ENCODE measurements at places on chromosomes 13 and 19.

DNA sequence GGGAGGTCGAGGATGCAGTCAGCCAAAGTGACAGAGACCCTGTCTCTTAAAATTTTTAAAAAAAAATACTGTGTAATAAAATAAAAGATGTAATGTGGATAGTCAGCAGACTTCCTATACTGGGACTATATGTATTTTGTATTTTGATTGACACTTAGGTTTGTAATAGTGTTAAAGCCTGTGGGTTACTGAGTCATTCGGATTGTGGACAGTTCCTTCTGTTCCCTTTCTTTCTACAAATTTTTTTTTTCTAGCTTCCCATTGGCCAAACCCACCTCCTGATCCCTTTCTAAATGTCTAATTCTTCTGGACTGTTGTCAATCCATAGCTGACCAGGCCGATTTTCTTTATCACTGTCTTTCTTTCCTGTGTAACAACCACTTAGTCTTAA lies 108.0 kb downstream of the DNAJC3 start:
- no peak for DNase-seq

- DNase-seq: no peak
Measured at GRCh38 chr13:24149246-24150032, 11.1 kb upstream of the SPATA13 start.

- DNase-seq: no peak
Measured at GRCh38 chr13:26457212-26457611, 100.3 kb upstream of the WASF3 start.

- no peak for DNase-seq
Measured at GRCh38 chr19:4338441-4339355, at the start of gene STAP2. Gene STAP2 (minus strand): TSS chr19:4338827. CDS start chr19:4338753, 74 bp downstream.

DNA sequence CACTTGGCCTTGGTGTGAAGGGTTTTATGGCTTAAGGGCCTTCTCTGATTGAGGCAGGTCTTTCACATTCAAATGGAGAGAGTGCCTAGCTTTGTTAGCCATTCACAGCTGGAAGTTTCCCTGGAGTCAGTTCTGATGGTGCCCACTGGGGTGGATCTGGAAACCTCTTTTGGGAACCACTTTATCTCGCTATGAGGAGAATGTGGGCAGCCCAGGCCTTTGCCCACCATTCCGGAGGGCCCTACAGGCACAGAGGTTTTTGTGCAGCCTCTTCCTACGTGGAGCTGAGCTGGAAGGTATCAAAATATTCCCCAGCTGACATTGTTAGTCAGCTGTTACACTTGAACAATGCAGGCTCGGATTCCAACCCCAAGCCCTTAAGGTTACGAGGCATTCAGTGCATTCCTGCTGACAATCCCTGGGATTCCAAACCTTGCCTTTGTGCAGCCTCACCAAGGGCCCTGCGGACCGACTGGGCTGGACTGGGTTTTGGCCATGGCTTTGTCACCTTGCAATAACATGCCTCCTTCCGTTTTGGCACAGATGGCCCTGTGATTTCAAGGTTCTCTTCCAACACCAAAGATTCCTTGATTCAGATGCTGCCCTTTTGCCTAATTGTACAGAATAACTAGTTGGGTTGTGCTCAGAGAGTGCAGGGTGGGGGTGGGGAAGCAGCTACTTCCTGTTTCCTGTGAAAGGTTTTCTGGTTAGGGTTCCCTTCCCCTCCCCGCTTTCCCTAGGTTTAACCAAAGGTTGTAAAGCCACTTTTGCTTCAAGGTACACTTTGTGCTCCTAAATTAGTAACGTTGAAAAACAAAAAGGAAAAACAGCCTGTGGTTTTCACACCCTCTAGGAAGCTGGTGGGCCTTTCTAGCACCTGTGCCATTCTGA lies 27.0 kb downstream of the SAE1 start:
- no peak for DNase-seq

GRCh38 chr19:12090807-12091206 lies 26.3 kb downstream of the ZNF844 start:
- DNase-seq: no peak

GRCh38 chr19:11769995-11770394 lies 3.2 kb downstream of the ZNF441 start:
- DNase-seq: no peak

DNA sequence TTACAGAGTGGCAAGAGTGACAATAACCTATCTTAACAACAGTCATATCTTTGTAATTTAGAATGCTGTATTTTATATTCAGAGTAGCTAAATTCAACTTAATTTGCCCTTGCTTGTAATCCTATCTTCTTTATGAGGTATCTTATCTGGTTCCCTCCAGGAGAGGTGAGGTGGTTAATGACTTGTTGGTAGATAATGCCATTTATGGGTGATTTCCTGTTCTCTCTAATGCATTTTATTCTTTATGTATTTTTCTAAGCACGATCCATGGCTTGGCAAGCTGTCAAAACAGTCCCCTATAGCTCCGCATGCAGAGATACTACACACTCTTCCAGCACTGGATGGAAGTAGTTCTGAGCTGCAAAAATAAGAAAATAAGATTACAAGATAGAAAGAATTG lies 267.9 kb downstream of the LMO7 start:
- DNase-seq: no peak

GRCh38 chr13:60226507-60226906 lies 62.8 kb upstream of the DIAPH3 start:
- DNase-seq: peak; percentile 5

DNA sequence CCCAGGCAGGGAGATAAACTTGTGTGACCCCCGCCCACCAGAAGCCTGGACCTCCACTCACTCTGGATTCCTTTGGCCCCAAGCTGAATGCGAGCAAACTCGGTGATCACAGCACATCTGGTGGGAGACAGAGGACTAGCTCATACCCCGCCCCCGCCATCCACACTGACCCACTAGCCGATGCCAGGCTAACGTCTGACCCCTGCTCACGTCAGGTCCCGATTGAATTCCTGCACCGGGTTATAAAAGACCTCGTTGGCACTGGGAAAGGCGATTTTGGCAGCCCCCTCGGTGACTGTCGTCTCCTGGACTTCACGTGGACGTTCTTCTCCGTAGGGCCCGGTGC lies 631 bp downstream of the TRMT1 start:
- DNase-seq: no peak

- DNase-seq: no peak
Measured at GRCh38 chr13:25738342-25739196, 313.2 kb downstream of the SHISA2 start.

DNA sequence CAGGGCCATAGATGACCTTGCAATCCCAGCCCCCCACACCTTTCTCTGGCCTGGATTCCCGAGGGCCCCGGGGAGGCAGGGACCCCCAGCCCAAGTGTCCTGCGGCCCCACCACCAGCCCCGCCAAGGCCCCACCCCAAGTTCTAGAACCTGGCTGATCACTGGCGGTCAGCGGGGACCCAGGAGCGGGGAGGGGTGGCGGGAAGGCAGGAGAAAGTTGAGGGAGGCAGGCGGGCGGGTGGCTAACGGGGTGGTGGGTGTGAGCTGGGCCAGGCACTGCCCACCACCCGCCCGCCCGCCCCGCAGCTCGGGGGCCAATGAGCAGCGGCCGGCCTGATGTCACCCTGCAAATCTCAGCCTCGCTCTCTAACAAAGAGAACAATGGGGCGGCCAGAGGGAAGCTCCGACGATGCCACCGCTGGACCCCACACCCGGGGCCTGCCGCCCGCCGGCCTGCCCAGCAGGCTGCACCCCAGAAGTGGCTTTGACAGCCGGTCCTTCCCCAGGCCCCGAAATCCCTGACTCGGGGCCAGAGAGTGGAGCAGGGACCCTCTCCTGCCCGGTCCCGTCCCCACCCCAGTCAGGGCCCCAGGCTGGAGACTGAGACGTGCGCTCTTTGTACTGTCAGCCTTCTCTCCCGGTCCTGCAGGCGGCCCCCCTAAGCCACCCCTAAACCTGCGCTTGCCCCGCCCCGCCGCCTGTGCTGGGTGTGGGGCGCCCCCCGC lies 1.6 kb downstream of the MEX3D start:
- peak; percentile 58 for DNase-seq

DNA sequence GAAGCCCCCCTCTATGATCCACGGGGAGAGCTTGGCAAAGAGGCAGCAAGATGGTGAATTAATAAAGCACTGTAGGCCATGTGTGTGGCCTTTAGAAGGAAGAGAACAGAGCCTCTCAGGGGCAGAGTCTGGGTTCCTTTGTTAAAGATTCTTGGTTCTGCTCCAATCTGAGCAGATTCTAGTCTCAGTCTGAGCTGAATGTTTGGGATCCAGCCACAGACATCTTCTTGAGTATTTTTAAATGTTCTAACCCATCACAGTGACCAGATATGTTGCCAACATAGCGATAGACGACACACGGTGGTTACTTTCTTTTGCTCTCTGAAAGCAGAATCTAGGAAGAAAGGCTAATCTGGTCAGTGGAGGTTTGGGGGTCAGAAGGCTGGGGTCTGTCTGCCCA lies 147.5 kb upstream of the GPR12 start:
- DNase-seq: no peak

- no peak for DNase-seq
Measured at GRCh38 chr19:29106346-29106885, 106.5 kb downstream of the UQCRFS1 start.

DNA sequence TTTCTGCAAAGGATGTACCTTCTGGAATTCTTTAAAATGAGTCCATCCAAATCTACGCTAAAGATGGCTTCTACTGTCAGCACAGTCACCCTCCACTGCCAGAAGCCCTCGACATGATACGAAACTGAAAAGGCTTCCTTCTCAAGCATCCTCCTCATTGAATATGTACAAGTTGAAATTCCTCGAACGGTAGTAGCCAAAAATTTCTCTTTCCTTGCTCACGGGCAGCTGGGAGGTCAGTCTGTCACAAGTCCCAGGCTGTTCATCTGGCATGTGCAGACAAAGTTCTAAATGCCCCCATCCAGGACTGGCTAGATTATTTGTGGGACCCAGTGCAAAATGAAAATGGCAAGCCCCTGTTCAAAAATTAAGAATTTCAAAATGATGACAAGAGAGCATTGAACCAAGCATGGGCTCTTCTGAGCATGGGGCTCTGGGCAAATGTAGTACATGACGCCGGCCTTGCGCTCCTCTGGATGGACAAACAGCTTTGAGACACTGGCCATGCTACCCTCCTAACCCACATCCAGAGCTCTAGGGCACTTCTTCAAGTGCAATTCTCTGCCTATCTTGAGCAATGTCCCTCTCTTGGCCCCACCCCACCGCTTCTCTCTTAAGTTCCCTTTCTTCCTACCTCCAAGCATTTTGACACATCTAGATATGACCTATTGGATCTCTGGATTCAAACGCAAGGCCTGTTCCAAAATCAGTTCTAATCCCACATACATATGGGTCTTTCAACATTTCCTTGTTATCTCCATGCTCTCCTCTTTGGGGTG lies 78.9 kb upstream of the FLT1 start:
- DNase-seq: no peak

- DNase-seq: no peak
Measured at GRCh38 chr19:45564131-45564780, 20.3 kb downstream of the OPA3 start.

DNA sequence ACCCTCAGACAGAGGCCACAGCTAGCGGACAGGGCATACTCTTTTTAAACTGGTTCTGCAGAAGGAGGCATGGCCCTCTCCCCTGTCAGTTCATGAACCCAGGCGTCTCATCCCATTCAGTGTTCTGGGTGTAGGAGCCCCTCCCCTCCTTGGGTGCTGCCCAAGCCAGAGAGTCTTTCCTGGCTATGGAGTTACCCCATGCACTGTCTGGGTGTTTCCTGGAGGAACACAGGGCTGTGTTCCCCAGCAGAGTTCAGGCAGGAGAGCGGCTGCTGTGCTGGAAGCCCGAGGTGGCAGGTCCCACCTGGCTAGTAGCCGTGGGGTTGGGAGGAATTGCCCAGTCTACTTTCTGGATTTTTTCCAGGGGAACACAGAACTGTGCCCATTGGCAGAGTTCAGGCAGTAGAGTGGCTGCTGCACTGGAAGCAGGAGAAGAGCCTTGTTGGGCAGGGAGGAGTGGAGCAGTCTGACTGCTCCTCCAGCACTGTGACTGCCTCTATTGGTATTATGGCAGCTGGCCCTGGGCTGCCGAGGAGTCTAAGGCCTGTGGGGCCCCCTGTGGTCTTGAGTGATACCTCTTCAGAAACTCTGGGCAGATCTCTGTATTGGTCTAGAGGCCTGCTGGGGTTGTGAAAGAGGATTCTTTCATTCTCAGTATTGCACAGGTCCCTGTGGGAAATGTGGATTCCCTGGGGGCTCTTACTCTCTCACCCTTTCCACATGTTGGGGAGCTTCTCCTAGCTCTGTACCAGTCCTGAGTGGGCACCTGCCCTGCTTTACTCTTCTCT lies 168.3 kb downstream of the PCDH20 start:
- DNase-seq: no peak

DNA sequence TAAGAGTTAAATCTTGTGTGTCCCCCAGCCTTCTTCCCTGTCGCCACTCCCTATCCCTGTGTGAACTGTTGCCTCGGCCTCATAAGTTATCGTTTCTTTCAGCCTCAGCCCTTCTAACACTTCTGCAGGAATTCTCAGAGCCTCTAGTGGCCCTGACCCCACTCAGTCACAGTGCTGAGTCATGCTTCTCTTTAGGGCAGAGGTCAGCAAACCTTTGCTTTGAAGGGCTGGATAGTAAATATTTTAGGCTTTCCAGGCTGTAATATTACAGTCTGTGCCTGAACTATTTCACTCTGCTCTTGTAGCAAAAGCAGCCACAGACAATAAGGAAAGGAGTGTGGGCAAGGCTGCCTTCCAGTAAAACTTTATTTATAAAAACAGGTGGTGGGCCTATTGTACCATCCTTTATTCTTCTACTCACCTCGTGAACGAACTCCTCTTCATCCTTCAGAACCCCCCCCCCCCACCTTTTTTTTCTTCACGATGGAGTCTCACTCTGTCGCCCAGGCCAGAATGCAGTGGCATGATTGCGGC lies 22.1 kb downstream of the MYO9B start:
- DNase-seq: no peak

DNA sequence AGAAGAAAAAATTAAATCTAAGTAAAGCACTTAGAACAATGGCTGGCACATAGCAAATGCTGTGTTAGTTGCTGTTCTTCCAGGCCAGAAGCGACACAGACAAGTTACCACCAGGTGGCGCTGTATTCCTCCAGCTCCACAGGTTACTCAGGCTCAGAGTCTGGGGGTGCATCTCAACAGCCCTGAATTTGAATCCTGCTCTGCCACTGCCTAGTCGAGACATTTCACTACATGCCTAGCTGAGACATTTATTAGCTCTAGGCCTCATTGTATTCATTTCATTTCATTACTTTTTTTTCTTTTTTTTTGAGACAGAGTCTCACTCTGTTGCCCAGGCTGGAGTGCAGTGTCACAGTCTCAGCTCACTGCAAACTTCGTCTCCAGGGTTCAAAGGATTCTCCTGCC lies 16.4 kb upstream of the CYP2B6 start:
- peak; percentile 48 for DNase-seq

DNA sequence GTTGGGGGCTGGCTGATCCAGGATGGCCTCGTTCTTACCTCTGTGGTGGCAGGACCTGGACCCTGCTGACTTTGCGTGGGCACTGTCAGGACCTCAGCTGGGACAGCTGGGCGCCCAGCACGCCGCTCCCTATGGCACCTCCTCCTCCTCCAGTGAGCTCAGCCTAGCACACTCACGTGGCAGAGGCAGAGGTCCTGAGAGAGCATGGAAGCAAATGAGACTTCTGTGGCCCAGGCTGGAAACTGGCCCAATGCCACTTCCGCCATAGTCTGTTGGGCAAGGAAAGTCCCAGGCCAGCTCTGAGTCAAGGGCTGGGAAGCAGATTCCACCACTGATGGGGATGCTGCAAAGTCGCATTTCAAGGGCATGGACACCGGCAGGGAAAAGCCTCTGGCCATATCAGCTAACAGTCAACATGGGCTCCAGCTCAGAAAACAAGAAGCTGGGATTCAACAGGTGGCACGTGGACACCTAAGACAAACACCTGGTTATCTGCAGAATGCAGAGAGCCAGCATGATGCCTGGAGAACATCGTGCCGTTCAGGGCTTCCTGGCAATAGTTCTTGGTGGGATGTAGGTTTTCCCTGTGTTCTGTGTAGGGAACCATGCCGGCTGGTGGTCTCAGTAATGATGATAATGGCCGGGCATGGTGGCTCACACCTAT lies 16.7 kb downstream of the MYBPC2 start:
- no peak for DNase-seq
